ENCODE measurements at places on chromosomes 13 and 19.

GRCh38 chr13:21530656-21531055, 71.6 kb upstream of the ZDHHC20 start:
- no peak for DNase-seq

DNA sequence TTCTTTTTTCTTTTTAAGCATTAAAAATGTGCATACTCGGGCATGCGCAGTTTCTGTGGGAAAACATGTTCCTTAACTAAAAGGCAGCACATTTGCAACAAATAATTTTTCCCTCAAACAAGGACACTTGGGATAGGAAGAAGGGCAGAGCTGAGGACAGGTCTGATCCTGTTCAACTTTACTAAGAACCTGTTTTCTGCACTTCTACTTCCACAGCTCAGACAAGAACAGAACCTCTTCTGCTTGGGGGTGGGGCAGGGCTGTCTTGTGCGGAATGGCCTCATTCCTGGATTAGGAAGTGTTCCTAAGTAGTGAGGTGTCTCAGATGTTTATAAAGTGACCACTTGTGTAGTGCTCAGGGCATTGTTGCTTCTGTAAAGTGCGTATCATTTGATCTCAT, 18.3 kb downstream of the SAFB start:
- DNase-seq = no peak

GRCh38 chr13:45548281-45548680, 67.3 kb downstream of the ERICH6B start:
- DNase-seq = no peak

- DNase-seq = no peak
These were observed 97.1 kb upstream of the UBAC2 start for GRCh38 chr13:99103536-99103935.

DNA sequence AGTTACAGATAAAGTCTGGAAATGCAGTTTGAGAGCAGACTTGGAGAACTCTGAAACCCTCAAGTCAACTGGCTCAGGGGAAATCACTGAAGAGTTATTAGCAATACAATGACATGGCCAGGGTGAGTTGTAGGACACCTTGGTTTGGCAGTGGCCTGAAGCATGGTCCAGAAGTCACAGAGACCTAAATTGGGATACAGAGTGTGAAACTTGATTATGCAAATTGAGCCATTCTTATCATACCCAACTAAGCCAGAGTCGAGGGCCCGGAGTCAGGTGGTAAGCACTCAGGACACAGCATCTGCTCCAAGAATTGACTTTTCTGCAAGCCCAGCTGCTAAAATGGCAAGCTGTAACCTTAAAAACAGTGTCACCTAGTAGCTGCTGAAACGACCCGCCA, 224.5 kb downstream of the DCLK1 start:
- DNase-seq = no peak

- no peak for DNase-seq
These were observed 195.2 kb downstream of the TEX29 start for GRCh38 chr13:111515635-111516034.

DNA sequence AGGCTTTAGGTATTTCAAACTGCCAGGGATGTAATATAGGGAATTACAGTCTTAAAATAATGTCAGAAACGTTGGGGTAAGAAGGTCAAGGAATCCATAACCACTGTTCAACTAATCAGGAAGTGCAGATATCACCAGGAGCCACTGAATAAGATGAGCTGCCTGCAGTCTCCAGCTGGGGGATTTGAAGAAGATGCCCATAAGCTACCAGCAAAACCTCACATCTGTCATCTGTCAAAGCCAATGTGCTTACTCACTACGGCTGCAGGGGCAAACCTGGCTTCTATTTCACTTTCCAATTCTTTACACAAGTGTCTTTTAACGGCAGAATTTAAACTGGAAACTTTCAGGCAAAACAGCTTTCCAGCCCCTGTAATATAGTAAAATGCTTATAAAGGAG, 1410.1 kb upstream of the ATXN8OS start:
- no peak for DNase-seq

GRCh38 chr13:40605573-40605972, 60.9 kb downstream of the FOXO1 start:
- DNase-seq = no peak

DNA sequence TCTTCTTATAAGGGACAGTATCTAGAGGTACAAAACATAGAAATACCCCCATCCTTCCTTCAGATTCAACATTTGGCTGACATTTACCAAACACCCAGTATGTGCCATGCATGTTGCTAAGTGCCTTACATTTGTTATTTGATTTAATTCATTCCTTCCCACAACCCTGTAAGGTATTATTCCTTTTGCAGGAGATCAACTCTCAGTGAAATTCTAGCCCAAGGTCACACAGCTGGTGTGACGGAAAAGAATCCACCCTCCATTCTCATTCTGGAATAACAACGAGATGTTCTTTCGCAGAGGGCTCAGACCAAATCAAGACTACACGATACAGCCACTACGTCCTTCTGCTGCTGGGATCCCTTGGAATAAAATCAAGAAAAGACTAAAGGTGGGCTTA, 67.8 kb downstream of the C13orf42 start:
- no peak for DNase-seq

DNA sequence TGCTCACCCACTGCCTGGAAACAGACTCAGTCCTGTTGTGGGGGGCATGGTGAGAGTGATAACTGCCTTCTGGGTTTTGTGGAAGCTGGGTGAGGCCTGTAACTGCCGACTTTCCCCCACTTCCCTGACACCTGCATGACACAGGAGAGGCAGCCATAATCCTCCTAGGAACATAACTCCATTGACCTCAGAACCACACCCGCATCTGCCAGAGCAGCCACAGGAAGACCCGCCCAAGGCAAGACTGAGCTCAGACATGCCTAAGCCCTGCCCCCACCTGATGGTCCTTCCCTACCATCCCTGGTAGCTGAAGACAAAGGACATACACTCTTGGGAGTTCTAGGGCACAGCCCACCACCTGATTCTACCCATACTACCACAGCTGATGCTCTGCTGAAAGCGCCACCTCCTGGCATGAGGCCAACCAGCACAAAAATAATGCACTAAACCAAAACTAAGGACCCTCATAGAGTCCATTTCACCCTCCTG, 326.7 kb downstream of the RBM26 start:
- DNase-seq = no peak

- DNase-seq = no peak
These were observed 335.7 kb downstream of the RFC3 start for GRCh38 chr13:34153428-34154180.

- peak; percentile 3 for DNase-seq
These were observed 155.6 kb upstream of the IRS2 start for GRCh38 chr13:109941951-109942350.

GRCh38 chr19:10389863-10390262, 9.5 kb upstream of the TYK2 start:
- DNase-seq = no peak

DNA sequence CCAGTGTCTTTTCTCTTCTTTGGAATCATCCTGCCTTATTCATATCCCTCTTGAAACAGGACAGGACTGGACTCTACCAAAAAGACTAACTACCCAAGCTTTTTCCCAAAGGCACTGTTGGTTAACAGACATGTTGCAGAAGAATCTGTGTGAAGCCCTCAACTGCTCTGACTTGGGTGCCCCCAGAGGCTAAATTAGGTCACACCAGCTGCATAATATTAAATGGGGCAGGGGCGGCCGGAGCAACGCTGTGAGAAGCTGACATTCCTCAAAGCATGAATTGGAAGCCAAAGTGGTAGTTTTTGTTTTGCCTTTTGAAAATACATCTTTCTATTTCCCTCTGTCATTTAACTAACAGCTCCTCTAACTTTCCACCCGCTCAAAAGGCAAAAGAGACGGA, 185.9 kb downstream of the LHFPL6 start:
- DNase-seq = no peak

DNA sequence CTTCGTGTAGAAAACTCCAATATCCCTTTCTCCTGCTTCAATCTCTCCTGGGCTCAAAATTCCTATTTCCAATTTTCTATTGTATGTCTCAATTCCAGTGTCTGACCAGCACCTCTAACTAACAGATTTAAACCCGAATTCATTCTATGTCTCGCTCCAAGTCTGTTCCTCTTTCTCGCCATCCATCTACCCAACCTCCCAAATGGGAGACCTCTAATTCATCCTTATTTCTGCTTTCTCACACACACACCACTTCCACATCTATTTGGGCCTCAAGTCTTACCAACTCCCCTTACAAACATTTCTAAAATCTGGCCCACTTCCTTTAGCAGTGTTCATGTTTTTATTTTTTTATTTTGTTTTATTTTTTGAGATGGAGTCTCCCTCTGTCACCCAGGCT, 53.3 kb downstream of the MBD3L2B start:
- DNase-seq = no peak

- DNase-seq = no peak
These were observed 2.0 kb downstream of the NFIC start for GRCh38 chr19:3368441-3368795.

GRCh38 chr19:49340865-49341718, 5.9 kb downstream of the CD37 start:
- DNase-seq = no peak

- no peak for DNase-seq
These were observed 128.5 kb downstream of the PTPRS start for GRCh38 chr19:5212101-5212500.

- DNase-seq = no peak
These were observed 4.4 kb upstream of the SIN3B start for GRCh38 chr19:16824658-16825311.

GRCh38 chr19:37342753-37343152, 28.1 kb upstream of the ZNF527 start:
- DNase-seq = no peak

DNA sequence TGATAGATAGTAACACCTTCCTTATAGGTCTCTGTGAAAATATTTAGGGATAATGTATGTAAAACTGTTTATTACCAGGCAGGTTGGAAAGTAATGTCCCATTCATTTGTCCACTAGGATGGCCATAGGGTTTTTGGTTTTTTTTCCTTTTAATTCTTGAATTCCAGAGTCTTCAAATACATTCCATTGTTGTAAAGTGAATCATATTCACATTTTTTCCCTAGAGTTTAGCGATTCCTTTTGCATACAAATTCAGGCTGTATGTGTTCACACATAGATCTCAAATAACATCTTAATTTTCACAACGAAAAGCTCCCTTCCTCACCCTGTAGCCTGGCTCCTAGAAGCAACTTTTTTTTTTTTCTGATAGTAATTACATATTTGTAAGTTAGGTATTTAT, 1.8 kb upstream of the ZNF557 start:
- DNase-seq = no peak

- peak; percentile 24 for DNase-seq
These were observed 17.4 kb downstream of the RB1 start for GRCh38 chr13:48320891-48321510.

DNA sequence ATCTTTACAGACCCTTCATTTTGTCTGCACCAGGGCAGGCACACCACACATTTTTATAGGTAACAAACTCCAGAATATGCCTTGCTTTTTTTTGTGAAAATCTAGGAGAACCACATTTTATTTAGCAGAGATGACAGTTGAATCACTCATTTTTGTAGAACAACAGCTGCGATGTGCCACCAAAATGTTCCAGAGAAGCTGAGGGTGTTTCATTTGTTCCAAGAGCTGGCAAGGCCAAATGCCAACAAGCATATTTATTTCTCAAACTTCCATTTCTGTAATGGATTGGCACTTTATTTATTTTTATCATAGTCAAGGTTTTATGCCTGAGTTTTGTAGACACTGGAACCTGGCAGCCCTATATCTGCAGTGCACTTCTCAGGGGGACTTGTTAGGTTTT, 10.4 kb downstream of the OLFM4 start:
- no peak for DNase-seq

DNA sequence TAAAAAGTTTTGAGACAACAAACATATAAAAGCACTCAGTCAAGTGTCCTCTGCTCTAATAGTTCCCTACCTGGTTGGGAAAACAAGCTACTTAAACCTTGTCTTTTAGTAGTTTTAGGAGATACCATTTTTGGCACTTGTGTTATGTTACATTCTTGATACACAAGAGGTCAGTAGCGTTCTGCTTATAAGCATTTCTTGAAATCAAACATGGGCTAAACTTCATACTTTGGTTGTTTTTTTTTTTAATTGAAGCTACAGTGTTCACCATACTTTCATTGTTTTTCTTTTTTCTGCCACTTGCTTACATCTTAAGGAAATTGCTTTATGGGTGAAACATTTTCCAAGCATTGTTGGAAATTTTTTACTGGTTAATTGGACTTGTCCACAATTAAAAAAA, 12.9 kb downstream of the NHLRC3 start:
- no peak for DNase-seq

- DNase-seq = peak; percentile 91
These were observed 811 bp upstream of the PRMT1 start for GRCh38 chr19:49676136-49676783.

DNA sequence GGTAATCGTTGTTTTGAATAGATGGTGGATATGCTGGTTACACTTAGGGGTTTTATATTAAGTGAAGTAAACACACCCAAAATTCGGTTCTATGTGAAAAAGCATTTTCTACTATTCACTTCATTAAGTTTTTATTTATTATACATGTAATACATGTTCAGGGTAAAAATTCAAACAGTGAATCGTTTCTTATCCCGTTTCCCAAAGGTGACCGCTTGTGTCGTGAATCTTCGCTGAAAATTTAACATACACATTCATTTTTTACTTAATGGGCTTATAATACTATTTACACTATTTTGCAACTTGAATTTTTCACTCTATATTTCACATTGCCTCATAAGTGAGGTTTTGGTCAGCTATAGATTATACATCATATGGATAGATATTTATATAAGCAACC, 24.5 kb downstream of the IPO5 start:
- DNase-seq = peak; percentile 6

- DNase-seq = no peak
These were observed 18.3 kb downstream of the ZNF611 start for GRCh38 chr19:52716522-52716921.

DNA sequence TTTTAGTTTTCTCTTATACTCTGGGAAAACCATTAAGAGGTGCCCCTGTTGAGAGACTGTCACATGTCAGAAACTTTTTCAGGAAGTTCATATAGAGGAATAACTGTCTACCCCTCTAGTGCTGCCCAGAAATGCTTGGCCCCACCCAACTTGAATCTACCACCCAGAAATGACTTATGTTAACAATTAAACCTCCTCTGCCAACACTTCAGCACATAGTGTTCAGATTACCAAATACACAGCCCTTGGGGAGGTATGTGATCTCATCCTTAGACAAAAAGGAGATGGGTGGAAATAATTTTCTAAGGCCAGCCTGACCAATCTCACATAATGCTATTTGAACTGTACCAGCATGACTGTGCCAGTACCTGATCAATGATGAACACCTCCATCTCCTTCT, 35.6 kb downstream of the CCDC169 start:
- no peak for DNase-seq

GRCh38 chr19:38022791-38023670, 116.0 kb downstream of the SIPA1L3 start:
- peak; percentile 73 for DNase-seq

- DNase-seq = no peak
These were observed 2554.8 kb downstream of the PCDH9 start for GRCh38 chr13:64675255-64675892.

DNA sequence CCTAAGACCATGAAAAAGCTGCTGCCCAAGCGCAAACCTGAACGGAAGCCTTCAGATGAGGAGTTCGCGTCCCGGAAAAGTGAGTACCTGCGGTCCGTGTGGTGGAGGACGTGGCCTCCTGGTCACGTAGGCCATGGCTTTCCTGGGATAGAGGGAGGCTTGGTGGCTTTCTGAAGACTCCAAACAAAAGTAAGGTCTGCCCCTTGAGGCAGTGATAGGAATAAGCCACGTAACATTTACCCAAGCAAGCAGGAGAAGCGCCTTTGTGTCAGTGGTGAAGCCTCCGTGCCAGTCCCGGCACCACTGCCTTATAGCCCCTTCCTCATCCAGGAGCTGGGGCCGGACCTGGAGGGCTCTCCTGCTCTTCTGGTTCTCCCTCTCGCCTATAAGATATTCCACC, 34.3 kb upstream of the TEX29 start:
- DNase-seq = no peak

GRCh38 chr13:20430296-20430695, 95.4 kb downstream of the CRYL1 start:
- DNase-seq = no peak

Data from small intestine (tissue), 16 donors.